ENCODE measurements at places on chromosomes 4 and X.

DNA sequence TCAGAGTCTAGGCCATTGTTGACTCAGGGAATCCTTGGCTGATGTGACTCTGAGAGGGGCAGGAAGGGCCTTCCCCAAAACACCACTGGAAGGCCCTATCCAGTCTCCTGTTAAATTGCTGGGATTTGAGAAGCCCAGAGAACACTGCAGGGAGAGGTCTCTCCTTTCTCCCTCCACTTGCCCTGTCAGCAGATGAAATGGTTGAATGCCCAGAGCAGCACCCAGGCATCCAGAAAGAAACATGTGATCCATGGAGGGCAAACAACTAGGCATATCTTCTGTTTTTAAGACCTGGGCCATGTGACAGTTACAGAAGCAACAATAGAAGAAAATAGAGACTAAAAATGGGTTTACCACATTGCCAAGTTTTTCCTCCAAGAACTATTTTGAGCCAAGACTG is 291.1 kb downstream of the QDPR start:
- no peak for DNase-seq

DNA sequence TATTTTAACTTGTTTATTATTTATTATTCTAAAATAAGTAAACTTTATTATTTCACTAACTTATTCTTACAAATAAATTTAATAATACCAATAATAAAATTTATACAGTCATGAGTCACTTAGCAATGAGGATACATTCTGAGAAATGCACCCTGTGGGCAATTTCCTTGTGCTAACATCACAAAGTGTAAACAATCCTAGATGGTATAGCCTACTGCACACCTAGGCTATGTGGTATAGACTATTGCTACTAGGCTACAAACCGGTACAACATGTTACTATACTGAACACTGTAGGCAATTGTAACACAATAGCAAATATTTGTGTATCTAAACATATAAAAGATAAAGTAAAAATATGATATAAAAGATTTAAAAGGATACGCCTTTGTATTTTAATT is 479.5 kb downstream of the EPHA5 start:
- no peak for DNase-seq

DNA sequence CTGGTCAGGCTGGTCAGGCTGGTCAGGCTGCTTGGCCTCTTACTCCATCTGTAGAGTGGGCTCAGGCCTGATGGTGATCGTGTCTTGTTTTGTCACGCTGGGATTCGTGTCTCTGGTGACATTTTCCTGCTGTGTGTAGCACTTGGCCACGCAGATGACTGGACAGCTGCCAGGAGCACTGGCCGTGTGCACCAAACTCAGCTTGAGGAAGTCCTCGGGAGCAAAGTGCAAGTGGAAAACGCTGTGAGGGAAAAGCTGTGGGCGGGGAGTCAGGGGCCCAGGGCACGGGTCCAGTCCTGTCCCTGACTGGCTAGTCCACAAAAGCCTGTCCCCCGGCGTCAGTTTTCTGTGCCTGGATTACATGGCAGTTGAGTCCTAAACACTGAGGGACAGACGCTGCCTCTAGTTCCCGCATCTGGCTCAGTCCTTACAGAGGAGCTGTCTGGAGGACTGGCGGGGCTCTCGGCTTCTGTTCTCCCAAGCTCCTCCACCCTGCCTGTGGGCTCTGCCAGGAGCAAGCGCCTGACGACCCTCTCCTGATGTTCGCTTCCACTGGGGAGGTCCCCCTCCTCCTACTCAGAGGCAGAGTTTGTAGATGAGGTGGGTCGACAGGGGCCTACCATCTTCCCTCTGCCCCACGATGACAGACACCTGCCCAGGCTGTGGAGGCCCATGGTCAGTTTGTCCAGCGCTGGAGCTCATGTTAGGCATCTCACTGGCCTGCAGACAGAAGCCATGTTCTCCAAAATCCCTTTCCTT is 35.9 kb upstream of the GRPEL1 start:
- no peak for DNase-seq

GRCh38 chr4:158873795-158874401 is 105.1 kb downstream of the FNIP2 start:
- DNase-seq: peak; percentile 88

DNA sequence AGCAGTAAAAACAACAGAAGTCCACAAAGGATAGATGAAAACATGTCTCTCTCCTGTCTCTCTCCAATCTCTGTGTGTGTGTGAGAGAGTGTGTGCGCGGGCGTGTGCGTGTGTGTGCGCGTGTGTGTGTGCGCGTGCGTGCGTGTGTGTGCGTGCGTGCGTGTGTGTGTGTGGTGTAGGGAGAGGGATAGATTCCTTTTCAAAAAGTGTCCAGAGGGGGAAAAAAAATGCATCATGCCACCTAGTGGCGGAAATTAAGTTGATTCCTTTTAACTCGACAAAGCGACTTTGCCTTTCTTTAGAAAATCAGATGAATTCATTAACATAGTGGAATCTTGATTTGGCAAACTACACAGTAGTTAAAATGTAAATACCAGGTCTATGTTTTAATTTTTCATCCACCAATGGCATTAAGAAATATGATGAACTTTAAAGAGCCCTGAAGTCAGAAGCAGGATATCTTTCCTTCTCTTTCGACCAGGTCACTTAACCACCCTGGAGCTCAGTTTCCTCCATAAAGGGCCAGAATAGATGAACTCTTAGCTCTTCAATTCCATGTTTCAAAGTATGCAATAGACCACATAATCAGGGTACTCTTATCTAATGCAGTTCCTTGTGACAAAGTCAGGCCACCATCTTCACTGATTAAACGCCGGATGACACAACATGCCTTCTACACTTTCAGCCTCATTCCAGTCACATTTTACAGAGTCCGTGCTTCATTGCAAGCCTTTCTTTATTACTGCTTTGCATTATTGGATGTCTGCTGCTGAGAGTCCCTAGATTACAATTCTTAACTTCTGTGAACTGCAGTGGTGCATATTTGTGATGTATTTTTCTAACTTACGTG is 162.8 kb downstream of the FBXO8 start:
- peak; percentile 39 for DNase-seq

- DNase-seq: no peak
Measured at GRCh38 chr4:54941994-54942552, 183.3 kb downstream of the KDR start.

DNA sequence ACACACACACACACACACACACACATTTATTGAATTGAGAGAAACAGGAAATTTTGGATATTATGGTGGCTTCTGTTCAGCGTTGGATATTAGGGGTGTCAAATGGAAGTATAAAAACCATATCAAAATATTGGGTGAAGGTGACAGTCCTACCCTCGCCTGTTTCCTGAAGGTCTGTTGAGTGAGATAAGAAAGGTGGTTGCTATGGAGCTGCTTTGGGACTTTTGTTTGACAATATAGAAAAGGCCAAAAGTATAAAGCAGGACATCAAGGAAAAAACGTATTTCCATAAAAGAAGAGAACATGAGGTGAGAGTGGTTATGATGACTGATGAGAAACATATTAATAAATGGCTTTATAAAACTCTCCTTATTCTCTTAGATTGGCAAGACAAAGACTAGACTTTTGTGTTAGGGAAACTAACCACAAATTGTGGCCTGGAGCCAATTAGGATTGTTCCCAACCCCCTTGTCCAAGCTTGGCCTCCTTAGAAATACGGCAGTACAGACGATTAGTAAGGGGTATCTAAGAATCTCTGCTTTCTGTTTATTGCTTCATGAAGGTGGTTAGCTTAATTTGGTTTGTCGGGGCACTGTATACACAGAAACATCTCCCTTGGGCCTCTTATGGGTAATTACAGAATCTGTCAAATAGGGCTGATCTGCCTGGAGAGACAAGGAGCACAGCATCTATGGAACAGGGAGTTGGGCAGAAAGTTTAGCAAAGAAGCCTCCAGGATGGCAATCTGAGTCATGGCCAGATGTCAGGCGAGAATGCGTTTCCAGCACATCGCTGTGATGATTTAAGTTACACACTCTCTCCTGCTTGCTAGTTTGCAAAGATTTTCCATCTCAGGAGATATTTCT is 198.0 kb downstream of the CBR4 start:
- no peak for DNase-seq

GRCh38 chrX:72100051-72100755 is 31.5 kb downstream of the RTL5 start:
- no peak for DNase-seq

DNA sequence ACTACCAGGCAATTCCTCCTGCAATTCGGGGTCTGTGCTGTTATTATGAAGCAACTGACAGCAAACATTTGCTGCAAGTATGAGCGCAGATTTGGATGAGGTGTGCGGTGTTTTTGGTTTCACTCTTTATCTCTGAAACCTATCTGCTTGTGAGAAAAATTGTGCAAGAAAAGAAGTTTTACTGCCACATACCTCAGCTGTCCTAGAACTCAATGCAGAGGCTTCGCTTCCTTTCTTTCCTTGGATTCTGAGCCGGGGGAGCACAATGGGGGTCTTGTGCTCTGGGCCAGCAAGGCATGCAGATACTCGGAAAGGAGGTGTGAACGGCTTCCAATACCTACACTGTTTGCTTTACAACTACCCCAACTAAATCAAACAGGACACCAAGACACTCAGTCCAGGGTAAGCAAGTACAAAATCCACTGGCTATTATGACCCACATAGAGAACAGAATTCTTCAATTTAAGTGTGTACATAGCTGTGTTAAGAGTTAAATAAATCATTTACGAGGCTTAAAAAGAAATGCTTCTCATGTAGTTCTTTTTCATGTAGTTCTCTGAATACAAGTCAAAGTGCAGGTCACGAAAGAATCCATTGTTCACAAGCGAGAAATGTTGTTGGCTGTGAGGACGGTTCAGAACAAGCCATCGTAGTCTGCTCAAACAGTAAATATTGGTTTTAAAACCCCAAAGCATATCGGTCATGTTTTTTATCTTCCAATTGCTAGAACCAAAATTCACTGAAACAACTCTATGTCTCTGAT is 1.1 kb downstream of the SORBS2 start:
- DNase-seq: no peak

- no peak for DNase-seq
Measured at GRCh38 chr4:123046096-123046495, 123.7 kb upstream of the NUDT6 start.

DNA sequence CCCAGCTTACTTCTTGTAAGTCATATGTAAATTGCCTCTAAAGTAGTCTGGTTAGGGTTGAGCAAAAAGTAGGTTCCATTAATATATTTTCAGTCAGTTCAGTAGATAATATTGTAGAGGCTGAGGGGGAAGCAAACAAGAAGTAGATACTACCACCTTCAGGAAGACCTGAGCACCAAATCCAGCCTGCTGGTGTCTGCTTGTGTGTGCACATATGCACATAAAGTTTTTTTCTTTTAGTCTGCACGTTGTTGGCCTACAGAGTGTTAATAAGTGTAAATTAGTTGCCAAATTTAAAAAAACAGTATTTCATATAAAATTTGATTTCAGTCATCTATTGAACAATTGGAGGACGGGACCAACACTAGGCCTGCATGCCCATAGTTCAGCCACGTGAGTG is 76.7 kb downstream of the CCKAR start:
- no peak for DNase-seq

- DNase-seq: peak; percentile 56
Measured at GRCh38 chr4:9964879-9965278, 56.4 kb downstream of the SLC2A9 start.

DNA sequence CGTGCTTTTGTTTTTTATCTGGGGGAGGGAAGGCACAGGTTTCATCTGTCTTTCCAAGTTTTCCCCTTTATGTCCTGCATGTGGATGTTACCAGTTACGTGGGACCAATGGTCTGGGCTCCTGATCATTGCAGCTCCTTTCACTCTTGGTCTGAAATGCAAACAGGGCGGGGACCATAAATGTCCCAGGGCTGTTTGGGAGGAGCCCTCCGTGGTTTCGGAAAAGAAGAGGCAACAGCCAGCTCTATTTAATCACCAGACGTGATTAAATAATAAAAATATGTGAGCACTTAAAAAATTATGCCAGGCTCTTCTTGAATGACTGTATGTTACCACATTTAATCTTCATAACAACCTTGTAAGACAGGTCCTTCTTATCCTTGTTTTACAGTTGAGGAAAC is 30.8 kb upstream of the C1GALT1C1 start:
- DNase-seq: no peak

- DNase-seq: no peak
Measured at GRCh38 chr4:182888891-182889290, 28.3 kb downstream of the DCTD start.

DNA sequence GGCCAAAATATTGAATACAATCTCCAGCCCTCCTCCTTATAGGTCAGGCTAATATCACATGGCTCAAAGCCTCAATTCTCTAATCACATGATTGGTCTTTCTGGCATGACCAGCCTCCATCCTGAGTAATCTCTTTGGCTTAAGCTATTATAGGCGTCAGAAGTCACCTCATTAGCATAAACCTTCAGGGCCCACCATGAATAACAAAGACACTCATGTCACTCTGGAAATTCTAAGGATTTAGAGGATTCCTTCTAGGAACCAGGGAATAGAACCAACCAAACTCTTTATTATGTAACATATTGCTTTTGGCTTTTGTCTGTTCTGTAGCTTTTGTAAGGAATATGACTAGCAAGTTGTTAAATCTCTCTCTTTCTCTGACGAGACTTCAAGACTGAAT is 109.2 kb upstream of the IGFBP7 start:
- no peak for DNase-seq

DNA sequence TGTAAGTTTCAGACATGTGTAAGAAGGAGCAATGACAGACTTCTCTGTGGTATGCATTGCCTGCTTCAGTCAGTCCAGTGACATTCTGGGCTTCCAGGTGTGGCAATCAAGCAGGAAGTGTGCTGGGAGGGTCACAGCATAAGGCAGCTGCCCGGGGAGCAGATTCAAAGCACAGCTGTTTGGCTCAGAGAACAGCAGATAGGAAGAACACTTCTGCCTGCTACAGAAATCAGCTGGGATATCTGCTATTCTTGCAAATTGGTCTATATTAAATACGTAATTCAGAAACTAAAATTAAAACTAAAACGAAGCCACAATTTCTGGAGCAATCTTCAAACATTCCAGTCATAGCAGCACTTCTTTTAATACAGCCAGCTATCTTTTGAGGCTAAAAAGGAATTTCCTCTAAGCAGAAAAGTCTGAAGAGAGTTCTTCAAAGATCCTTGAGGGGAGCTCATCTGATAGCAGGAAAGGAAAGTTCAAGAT is 47.5 kb upstream of the GALNT7 start:
- DNase-seq: no peak

Data from retinal pigment epithelial cell (primary cell).